Lung (tissue), 17 donors: ENCODE measurements at places on chromosomes 16 and 17. TPM values are rescaled to one million over a fixed set of nuclear protein-coding genes. Genes with fewer than 3 reads are reported as not detected.

GRCh38 chr16:12618515-12618914 lies 185.2 kb downstream of the CPPED1 start:
- no peak for DNase-seq

Gene HOXB5
- total RNA-seq = 2.6 TPM

GRCh38 chr17:17298108-17298507 lies 5.1 kb upstream of the NT5M start:
- DNase-seq = no peak

Gene THOC6
- 39.9 TPM for total RNA-seq

Gene CCL17
- total RNA-seq = not detected

GRCh38 chr16:26453215-26453614 lies 613.5 kb upstream of the C16orf82 start:
- no peak for DNase-seq

- DNase-seq = no peak
These were observed 2.9 kb upstream of the CYLD start for GRCh38 chr16:50739031-50739430.

Gene DBNDD1
- total RNA-seq = 2.5 TPM

DNA sequence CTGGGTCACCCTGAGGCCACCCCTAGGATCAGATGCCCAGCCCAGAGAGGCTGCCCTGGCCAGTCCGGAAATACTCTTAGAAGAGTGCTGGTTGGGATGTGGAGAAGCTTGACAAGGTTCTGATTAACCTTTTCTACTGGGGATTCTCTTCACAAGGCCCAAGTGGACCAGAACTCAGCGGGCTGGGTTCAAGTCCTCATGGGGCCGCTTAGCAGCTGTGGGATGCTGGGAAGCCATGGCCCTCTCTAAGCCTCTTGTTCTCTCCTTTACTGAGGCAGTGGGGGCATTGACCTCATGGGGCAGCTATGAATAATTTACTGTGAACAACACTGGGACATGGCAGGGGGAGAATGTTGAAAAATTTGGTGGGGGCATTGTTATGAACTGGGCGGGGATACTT lies 92.8 kb downstream of the CYLD start:
- DNase-seq = no peak

GRCh38 chr17:17020821-17021193 lies 21.4 kb upstream of the MPRIP start:
- DNase-seq = no peak
